Osteoblast (primary cell): ENCODE measurements at places on chromosomes 16 and 17.

- DNase-seq, result peak; percentile 97
Measured at GRCh38 chr16:67158637-67159600, 790 bp downstream of the TRADD start.

- DNase-seq, result peak; percentile 93
Measured at GRCh38 chr17:15503731-15504130, 36.3 kb upstream of the CDRT4 start.

GRCh38 chr17:75067856-75068255, 19.9 kb upstream of the SLC16A5 start:
- peak; percentile 75 for DNase-seq

DNA sequence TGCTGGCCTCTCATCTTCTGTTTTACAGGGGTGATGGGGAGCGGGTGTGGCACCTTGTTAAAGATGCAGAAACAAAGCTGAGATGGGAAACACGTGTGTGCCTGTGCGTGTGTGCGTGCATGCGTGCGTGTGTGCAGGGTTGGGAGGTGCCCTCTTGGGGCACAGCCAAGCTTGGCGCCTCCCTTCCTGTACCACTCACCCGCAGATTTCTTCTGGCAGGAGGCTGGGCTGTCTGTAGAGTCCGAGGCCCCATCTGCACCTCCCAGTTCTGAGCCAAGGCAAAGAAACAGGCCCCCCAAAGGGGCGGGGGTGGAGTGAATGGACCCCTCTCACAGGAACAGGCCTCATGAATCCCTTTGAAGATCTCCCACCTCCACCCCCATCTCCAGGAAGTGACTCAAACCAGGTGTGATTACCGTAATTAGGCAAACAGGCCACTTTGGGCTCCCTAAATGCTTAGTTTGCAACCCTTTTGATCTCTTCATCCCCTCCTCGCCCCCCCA, 20.9 kb downstream of the TNS4 start:
- DNase-seq, result peak; percentile 43

GRCh38 chr16:4610011-4611005, 4.4 kb downstream of the UBALD1 start:
- peak; percentile 71 for DNase-seq

DNA sequence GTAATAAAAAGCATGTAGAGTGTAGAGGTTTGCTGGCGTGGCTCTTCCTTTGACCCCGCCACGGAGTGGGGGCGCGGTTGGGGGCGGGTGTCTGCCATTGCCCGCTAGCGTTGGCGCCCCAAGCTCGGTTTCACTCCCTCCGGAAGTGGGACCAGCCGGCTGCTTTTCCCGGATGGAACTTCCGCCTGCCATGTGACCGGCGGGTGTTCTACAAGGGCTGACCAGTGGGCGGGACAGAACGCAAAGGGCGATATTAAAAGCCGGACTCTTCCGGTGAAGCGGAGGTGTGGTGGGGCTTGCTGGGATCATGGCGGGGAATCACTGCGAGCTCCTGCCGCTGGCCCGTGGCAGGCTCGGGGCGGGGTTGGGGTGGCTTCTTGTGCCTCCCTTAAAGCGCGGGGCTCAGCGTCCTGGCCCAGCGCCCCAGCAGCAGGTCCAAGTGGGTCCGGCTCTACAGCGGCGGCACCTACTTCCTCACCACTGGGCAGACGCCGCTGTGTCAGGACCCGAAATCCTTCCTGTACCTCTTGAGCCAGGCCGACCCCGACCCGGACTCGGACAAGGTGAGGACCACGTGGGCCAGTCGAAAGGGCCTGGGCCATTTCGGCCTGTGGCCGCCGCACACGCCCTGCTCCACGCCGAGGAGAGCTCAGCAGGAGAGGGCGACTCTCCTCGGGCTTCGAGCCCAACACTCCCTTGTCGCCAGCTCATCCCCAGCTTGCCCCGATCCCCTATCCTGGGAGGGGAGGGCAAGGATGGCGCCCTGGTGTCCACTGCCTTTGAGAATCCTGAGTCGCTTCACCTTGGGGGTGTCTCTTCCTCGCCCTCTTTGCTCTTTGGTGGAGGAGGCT, 65.6 kb downstream of the PDPK1 start:
- peak; percentile 100 for DNase-seq

DNA sequence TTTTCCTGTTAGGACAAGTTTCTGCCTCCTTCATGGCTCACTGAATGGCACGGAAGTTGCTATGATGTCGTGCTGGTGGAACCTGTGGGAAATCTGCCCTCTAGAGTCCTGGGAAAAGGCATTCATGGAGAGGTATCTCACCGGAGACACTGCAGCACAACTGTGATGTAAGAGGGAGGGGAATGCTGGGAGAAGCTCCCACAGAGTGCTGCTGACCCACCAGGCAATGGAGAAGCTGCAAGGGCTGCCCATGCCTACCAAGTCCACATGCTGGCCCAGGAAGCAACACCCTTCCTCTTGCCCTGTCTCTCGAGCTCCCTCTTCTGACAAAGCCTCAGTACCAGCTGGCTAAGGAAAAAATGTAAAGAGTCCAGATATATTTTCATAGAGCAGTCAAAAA, 45.2 kb upstream of the SLC5A11 start:
- no peak for DNase-seq

DNA sequence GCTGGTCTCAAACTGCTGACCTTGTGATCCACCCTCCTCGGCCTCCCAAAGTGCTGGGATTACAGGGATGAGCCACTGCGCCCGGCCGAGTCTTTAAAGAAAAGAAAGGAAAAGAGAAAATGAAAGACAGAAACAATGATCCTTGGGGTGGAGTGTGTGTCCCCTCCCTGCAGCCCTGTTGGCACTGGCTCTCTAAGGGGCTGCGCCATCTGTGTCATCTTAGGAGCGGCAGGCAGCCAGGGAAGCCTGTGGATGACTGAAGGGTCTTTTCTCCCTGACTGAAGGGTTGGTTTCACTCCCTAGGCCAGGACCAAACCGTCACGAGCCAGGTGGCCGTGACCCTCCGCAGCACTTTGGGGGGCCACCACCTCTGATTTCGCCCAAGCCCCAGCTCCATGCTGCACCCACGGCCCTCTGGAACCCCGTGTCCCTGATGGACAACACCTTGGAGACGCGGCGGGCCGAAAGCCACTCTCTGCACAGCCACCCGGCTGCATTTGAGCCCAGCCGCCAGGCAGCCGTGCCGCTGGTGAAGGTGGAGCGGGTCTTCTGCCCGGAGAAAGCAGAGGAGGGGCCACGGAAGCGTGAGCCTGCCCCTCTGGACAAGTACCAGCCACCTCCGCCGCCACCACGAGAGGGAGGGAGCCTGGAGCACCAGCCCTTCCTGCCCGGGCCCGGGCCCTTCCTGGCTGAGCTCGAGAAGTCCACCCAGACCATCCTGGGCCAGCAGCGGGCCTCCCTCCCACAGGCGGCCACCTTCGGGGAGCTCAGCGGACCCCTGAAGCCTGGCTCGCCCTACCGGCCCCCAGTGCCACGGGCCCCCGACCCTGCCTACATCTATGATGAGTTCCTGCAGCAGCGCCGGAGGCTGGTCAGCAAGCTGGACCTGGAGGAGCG, 27.7 kb downstream of the GINS2 start:
- peak; percentile 72 for DNase-seq

GRCh38 chr17:39915559-39915958, 2.9 kb downstream of the GSDMB start:
- no peak for DNase-seq

DNA sequence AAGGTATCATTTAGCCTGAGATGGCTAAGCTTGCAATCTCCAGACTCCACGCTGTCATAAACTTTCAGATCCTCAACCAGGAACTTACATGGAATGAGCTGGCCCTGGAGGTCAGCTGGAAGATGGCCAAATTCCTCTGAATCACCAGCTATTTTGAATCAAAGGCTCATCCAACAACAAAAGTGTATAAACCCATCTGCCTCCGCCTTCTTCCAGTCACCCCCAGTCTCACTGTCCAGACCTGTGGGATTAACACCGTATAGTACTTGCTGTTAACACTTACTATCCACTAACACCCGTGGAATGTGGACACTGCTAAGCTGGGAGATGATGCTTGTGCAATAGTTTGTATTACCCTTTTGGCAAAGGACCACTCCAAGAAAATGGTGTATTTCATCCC, 1.9 kb upstream of the LCMT1 start:
- peak; percentile 90 for DNase-seq
